CD4-positive, alpha-beta T cell treated with Interleukin-1 beta for 1 hour (primary cell): ENCODE measurements at places on chromosomes 7 and 10.
A peak's percentile ranks its signal among the peaks of the same experiment; 100 is the strongest.

GRCh38 chr7:105854498-105854897, 21.9 kb downstream of the ATXN7L1 start:
- DNase-seq, result no peak

DNA sequence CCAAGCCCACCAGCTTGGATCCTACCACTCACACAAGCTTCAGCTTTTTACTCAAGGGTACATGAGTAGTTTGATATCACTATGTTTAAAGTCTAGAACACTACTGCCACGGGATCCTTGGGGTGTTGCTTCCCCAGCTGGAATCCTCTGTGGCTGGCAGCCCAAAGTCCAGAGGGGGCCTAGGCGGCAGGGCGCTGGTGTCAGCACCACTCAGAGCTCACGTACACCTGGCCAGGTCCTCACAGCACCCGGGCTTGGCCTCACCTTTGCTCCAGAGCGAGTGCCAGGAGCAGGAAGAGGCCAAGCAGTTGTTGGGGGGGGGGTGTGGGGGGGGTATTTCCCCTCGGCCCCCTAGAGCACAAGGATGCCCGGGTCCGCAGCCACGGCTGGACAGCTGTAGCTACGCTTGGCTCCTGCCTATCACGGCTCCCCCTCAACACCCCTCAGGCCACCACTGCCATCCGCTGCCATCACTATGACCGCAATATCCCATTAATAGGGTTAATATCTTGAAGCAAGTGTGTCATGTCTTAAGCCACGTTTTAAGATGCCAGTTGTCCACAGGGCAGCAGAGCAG, 17.0 kb downstream of the ZDHHC6 start:
- DNase-seq, result no peak

GRCh38 chr10:105328503-105329133, 687.5 kb downstream of the SORCS3 start:
- DNase-seq, result no peak

GRCh38 chr10:62528441-62528840, 154.3 kb downstream of the ZNF365 start:
- DNase-seq, result peak; percentile 46

- no peak for DNase-seq
These were observed 282.3 kb upstream of the KAT6B start for GRCh38 chr10:74544106-74544505.
